ENCODE measurements at places on chromosomes 1 and 21.
A peak's percentile ranks its signal among the peaks of the same experiment; 100 is the strongest.

DNA sequence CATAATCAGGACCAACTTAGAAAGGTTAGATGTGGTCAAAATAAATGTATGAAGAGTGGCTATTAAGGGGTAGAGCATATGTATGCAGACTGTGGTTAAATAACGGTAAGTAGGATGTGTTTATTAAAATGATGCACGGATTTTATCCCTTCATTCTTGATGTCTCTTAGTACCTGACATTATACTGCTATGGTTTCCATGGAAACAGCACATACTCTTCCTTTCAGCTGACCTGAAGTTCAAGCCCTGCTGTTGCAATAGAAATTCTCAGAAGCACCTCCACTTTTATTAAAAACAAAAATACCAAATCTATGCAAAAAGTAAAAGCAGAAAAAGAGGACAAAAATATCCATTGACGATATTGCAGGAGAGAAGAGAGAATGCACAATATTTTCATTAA lies 381.4 kb downstream of the RWDD3 start:
- DNase-seq, result no peak

- no peak for DNase-seq
Observed at GRCh38 chr1:26791626-26792025, 3.9 kb downstream of the PIGV start.

- DNase-seq, result no peak
Observed at GRCh38 chr1:211704543-211704942, 29.1 kb upstream of the NEK2 start.

DNA sequence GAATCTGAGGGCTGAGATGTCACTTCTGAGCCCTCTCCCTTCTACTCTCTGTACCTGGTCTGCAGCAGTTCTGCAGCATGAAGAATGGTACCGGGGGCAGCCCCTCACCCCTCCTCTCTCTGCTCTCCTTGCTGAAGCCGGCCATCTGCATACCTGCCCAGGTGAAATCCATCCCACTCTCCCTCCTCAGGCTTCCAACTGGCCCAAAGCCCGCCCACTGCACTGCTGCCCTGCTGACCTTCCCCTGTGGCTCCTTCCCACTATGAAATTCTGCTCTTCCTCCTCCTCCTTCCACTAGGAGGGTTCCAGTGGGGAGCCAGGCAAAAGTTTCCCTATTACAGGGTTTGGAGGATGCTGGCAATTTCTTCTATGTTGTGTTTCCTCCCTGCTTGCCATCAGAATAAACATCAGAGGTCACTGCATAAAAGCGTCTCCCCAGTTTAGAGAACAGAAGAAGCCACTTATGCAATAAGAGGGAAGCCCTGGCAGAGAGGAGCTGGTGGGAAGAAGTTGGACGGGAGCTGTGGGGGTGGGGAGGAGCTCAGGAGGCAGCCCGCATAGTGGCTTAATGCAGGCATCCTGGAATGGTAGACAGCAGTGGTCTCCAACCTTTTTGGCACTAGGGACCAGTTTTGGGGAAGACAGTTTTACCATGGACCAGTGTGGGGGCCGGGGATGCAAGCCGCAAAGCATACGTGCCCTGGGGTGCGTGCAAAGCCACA lies 30.3 kb downstream of the TMCO4 start:
- DNase-seq, result no peak

GRCh38 chr1:67118646-67119045 lies 16.1 kb downstream of the C1orf141 start:
- no peak for DNase-seq

GRCh38 chr1:34844252-34844634 lies 15.3 kb downstream of the SMIM12 start:
- no peak for DNase-seq

- DNase-seq, result no peak
Observed at GRCh38 chr1:172537827-172538391, 5.0 kb downstream of the SUCO start.

- DNase-seq, result no peak
Observed at GRCh38 chr1:47759251-47759935, 237.8 kb downstream of the TRABD2B start.

DNA sequence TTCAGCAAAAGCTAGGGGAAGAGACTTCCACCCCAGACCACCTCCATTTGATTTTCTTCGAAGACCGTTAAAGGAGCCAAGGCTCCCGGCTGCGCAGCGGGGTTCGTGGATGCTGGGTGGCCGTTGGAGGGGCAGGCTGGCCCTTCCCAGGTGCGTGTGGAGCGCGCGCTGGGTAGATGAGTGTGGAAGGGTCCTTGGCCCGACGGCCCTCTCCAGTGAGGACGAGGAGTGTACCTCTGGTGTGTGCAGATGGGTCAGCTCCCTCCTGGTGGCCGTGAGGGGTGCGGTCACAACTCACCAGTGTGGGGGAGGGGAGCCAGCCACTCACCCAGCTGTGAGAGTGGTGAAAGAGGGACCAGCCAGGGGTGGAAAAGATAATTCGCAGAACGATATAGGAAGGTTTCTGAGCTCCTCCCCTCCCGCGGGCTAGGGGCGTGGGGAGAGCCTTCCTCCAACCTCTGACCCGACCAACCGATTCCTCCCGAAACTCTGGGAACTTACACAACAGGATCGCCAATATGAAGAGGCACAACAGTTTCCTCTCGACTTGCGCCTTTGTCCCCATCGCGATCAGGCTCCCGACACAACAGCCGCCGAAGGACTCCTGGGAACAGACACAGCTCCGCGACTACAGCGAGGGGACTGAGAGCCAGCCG lies at the start of gene F11R:
F11R (minus strand) TSS at position 644 of the 656 bp plus-strand sequence; CDS start at position 565, 79 bp downstream.
- no peak for DNase-seq

- no peak for DNase-seq
Observed at GRCh38 chr1:53091841-53092645, 30.0 kb downstream of the PODN start.

- no peak for DNase-seq
Observed at GRCh38 chr1:28195780-28196179, 19.3 kb upstream of the PTAFR start.

DNA sequence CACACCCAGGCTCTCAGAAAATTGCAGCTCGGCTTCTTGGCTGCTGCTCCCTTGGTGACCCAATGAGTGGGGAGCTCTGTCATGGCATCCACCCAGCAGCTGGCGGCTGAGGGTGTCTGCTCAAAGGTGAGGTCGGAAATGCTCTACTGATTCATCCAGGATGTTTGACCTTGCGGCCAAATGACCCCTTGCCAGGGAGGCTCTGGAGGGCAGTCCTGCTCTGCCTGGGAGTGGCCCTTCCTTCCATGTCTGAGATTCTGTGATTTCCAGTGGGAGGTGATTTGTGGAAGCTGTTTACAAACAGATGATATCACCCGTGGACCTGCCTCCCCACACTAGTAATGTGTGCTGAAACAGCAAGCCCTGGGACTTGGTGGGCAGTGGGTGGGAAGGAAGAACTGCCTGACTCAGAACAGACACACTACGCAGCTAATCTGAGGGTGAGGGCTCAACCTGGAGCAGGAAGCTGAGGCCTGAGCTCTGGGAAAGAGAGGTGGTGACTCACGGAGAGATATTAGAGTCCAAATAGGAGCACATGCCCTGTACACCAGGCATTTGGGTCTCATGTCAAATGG lies 3.0 kb downstream of the CRCT1 start:
- DNase-seq, result no peak

DNA sequence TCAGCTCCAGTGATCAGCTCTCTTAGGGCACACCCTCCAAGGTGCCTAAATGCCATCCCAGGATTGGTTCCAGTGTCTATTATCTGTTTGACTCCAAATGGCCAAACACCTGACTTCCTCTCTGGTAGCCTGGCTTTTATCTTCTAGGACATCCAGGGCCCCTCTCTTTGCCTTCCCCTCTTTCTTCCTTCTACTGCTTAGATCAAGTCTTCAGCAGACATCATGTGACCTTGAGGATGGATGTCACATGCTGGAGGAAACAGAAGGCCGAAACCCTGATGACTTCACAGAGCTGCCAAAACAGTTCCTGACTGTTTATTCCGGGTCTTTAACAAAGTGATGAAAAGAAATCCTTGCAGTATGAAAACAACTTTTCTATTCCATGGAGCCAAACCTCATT lies 24.4 kb upstream of the WDR26 start:
- no peak for DNase-seq

- DNase-seq, result no peak
Observed at GRCh38 chr1:97677702-97678101, 243.1 kb downstream of the DPYD start.

GRCh38 chr1:86821956-86822355 lies 92.0 kb downstream of the SELENOF start:
- no peak for DNase-seq

- no peak for DNase-seq
Observed at GRCh38 chr1:88421997-88422396, 262.1 kb upstream of the PKN2 start.

DNA sequence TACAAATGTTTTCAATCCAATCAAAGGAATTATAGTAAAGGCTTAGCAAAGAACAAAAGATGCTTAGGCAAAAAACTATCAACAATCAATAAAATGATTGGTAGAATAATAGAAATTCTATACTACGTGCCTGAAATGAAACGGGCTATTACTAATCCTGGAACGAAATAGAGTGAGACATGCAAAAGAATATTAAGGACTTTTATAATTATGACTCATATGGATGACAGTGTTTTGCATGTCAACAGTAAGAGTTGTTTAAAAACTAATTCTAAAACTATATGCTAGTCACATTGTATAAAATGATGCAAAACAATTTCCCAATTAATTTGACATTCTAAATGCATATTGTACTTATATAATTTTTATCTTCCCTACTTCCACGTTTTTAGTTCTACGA lies 35.6 kb downstream of the LRRIQ3 start:
- DNase-seq, result no peak

GRCh38 chr21:36565540-36565939 lies 85.6 kb upstream of the CLDN14 start:
- no peak for DNase-seq

GRCh38 chr21:24289539-24289938 lies 1317.7 kb downstream of the MRPL39 start:
- DNase-seq, result no peak

DNA sequence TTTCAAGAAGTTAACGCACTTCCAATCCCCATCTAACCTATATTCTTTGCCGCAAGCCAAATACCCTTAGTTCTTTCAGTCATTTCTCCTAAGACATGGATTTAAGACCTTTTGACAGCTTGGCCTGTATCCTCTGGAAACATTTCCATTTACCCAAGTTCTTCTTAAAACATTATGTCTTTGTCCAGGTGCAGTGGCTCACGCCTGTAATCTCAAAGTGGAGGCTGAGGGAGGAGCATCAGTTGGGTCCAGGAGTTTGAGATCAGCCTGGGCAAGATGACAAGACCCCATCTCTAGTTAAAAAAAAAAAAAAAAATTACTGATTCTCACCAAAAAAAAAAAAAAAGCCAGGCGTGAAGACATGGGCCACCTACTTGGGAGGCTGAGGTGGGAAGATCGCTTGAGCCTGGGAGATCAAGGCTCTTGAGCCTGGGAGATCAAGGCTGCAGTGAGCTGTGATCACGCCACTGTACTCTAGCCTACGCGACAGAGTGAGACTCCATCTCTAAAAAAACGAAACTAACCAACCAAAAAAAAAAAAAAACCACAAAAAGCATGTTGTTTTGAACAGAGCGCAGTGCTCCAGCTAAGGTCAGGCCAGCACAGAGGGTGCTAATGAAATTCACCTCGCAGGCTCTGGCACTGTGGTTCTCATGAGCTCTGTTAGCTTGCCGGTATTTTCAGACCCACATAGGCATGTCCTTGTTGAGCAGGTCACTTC lies 36.0 kb downstream of the NUAK2 start:
- DNase-seq, result no peak

DNA sequence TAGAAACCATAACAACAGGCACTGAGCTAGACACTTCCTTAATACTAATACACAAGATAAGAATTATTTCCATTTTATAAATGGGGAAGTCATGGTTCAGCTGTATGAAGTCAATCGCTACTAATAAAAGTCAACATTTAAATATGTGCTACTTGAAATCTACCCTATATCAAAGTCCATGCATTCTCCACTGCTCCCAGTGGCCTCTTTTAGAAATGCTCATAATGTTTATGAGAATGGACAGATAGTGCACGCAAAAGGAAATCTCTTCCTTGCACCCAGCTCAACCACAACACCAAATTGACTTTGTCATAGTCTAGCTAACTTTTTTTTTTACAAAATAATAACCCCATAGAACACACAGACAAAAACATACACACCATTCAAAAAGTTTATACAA lies 281.7 kb upstream of the CXADR start:
- no peak for DNase-seq

- DNase-seq, result peak; percentile 63
Observed at GRCh38 chr1:25608488-25609178, 8.0 kb upstream of the MAN1C1 start.

- DNase-seq, result no peak
Observed at GRCh38 chr21:37208056-37208721, 58.9 kb downstream of the VPS26C start.

DNA sequence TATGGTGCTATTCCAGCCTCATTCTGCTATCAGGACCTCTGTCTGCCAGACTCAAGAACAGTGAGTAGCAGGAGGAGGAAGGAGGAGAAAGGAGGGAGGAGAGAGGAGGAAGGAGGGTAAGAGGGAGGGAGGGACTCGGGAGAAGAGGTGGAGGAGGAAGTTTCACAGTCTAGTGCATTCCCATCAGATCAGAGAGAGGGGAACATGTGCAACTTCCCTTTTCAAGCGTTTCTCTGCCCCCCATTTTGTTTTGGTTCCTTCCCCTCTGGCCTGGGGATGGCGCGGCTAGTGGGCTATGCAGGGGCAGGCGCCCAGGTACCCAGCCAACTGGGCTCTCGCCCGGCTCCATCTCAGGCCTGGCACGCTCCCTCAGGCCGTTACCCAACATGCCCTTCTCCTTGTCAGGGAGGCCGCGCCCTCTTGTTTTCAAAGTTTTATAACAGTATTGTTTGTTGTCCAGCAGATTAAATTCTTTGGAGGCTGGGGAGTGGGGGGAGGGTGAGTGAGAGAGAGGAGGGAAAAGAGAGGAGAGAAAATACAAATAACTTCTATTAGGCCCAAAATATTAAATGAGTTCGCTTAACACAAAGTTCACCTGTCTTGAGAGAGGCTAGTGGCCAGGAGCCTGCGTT lies 56.0 kb downstream of the CD46 start:
- DNase-seq, result no peak

DNA sequence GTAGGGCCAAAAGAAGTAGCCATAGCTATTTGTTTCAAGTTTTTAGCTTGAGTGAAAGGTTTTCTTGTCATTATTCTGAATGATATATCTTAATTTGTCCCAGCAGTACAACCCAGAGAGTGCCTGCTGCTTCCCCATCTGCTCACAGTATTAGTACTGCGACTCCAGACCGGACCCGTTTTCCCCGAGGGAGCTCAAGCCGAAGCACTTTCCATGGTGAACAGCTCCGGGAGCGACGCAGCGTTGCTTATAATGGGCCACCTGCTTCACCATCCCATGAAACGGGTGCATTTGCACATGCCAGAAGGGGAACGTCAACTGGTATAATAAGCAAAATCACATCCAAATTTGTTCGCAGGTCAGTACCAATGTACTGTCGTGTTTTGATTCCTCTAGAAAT lies 37.2 kb upstream of the C1orf115 start:
- DNase-seq, result no peak

GRCh38 chr21:31526040-31526439 lies 133.5 kb upstream of the SOD1 start:
- no peak for DNase-seq

GRCh38 chr1:221873673-221874072 lies 131.8 kb upstream of the DUSP10 start:
- no peak for DNase-seq

GRCh38 chr1:205298191-205298994 lies 23.2 kb downstream of the NUAK2 start:
- no peak for DNase-seq
